ENCODE measurements at places on chromosomes 4 and X.

DNA sequence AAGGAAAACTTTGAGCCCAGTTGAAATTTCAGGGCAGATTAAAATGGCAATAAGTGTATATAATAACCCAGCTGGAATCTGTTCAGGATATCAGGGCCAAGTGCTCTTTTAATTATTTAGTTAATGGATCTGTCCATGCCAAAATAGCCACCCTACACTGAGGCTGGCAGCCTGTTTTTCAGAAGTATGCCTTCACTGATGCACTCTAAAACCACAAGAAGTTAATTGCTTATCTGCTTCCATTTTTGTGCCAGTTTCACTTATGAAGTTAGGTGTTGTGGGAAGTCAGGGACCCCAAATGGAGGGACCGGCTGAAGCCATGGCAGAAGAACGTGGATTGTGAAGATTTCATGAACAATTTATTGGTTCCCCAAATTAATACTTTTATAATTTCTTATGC lies 960.3 kb downstream of the C4orf33 start:
- DNase-seq = no peak

- DNase-seq = no peak
Observed at GRCh38 chr4:187354740-187355139, 631.1 kb upstream of the FAT1 start.

DNA sequence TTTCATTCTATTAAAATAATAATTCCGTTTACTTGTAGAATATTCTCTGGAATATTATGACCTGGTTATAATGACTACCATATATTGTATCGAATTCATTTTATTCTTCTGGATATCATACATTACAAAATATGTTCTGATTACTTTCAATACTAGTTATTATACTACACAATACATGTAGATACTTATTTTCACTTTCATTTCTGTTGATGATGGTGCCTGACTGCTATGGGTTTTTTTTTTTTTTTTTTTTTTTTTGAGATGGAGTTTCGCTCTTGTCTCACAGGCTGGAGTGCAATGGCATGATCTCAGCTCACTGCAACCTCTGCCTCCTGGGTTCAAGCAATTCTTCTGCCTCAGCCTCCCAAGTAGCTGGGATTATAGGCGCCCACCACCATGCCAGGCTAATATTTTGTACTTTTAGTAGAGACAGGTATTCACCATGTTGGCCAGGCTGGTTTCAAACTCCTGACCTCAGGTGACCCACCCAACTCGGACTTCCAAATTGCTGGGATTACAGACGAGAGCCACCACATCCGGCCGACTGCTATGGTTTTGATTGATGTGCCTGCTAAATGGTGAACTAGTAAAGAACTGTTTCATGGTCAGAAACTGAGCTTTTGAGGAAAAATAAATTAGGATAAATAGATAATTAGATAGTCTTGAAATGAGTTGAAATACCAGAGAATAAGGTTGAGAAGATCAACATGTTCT lies 39.5 kb downstream of the PCDH10 start:
- DNase-seq = no peak

GRCh38 chrX:133513123-133513522 lies 97.8 kb upstream of the GPC4 start:
- no peak for DNase-seq

- no peak for DNase-seq
Observed at GRCh38 chrX:74383611-74384010, 37.7 kb upstream of the SLC16A2 start.
